ENCODE measurements at places on chromosomes 6 and 20.
A peak's percentile ranks its signal among the peaks of the same experiment; 100 is the strongest.

GRCh38 chr6:6569811-6570164 lies 18.7 kb upstream of the LY86 start:
- DNase-seq, result no peak

DNA sequence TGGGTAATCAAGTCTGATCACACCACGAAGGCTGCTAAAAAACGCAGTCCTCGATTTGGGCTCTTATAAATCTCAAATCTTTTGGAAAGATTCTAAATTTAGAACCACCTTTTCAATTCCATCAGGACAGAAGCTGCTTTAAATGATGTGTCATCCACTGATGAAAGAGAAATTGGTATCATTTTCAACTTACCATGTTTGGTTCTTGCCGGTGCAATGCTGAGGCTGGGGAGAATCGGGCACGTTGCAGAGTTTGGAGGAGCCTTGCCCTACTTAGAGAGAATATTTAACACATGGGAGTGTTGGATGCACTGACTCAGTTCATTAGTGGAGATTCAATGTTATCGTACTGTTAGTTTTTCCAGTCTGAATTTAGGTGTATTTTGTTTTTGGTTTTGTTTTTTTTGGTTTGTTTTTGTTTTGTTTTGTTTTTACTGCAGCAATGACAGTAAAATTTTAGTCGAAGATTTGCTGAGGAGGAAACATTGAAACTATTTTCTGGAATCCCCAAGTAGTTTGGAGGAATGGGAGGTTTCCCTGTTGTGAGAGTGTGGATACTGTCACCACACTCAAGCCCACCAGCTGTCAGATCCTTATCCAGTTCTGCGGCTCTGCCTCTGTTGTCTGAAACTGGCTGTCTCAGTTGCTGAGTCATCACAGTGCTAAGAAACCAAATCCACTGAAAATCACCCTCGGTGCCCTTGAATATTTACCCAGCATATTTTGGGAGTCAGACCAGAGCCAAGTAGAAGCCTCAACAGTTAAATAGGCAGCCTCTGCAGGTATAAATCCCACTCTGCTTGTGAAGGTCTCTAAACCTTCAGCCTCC lies 497.0 kb downstream of the BTBD3 start:
- DNase-seq, result no peak

DNA sequence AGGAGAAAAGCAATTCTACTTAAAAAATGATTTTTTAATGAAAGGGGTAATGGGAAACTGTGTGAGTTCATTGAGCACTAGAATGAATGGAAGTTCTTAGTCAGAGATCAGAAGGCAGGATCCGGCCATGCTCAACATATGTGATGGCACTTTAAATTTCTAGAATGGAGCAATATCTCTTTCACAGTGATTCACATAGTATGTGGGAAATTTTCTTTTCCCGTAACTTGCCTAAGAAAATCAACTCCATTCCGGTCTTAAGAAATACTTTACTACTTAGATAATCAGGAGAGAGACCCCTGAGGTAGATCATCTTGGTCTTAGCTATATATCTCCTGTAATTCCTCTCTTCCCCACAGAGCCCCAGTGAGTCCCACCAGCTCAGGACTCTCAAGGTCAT lies 131.8 kb downstream of the SCML4 start:
- no peak for DNase-seq

DNA sequence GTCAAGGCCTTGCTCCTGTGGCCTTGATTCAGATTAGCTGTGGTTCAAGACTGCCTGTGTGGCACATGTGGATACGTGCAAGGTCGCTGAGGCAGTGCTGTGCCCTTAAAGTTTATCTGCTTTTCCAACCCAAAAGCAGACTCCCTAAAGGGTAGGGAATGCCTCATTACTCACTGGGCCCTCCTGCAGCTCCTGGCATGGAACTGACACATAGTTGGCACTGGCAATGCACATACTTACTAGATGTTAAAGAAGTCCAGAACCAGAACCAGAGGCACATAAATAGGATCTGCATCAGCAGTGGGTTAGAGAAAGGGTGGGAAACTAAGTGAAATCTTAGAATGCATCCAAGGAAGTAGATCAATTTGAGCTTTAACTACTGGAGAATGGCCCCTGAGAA lies 90.6 kb upstream of the MLN start:
- DNase-seq, result no peak

GRCh38 chr20:21074605-21075336 lies 31.4 kb downstream of the LINC00237 start:
- peak; percentile 13 for DNase-seq

GRCh38 chr20:9609887-9610502 lies 95.6 kb downstream of the LAMP5 start:
- DNase-seq, result peak; percentile 39

DNA sequence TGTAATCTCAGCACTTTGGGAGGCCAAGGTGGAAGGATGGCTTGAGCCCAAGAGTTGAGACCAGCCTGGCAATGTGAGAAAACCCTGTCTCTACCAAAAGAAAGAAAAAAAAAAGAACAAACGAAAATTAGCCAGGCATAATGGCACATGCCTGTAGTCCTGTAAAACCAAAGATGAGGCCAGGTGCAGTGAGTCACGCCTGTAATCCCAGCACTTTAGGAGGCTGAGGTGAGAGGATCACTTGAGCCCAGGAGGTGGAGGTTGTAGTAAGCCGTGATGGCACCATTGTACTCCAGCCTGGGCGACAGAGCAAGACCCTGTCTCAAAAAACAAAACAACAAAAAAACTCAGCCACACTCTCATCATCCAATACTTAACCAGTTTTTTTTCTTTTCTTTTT lies 32.5 kb upstream of the KIF3B start:
- no peak for DNase-seq

DNA sequence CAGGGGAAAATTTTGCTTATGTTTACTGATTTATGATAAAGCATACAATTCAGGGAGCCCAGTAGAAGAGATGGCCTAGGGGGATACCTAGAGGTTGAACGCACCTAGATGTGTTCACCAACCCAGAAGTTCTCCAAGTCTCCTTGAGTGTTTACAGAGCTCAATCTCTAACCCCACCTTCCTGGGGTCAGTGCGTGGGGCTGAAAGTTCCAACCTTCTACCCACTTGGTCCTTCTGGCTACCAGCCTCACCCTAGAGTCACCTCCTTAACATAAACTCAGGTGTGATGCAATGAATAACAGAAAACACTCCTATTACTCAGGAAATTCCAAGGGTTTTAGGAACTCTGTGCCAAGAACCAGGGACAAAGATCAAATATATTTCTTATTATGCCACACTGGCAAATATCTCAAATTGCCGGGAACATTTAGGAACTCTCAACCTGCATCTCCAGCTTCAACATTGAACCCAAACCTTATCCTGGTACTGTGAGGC lies 26.4 kb downstream of the AFG1L start:
- DNase-seq, result no peak

DNA sequence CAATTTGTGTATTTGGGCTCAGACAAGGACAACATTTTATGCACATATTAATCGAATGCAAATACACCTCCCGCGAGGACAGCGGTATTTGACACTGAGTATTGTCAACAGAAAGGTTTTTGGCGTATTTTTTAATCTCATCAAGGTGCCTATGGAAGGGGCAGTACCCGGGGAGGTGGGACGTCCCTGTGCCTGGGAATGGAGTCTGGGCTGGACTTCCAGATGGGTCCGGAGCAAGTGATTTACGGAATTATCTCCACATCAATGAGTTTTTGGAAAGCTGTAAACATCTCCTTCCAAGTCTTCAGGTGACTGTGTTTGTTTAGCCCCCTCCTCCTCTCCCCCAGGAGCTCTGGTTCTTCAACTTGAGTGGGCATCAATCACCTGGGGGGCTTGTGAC lies 39.8 kb downstream of the PRR18 start:
- DNase-seq, result no peak

GRCh38 chr20:37406010-37406998 lies 60.4 kb downstream of the SRC start:
- DNase-seq, result peak; percentile 57

GRCh38 chr6:169701311-169701953 lies 397 bp downstream of the WDR27 start:
- no peak for DNase-seq

- no peak for DNase-seq
These were observed 14.5 kb downstream of the FERMT1 start for GRCh38 chr20:6108330-6108729.

DNA sequence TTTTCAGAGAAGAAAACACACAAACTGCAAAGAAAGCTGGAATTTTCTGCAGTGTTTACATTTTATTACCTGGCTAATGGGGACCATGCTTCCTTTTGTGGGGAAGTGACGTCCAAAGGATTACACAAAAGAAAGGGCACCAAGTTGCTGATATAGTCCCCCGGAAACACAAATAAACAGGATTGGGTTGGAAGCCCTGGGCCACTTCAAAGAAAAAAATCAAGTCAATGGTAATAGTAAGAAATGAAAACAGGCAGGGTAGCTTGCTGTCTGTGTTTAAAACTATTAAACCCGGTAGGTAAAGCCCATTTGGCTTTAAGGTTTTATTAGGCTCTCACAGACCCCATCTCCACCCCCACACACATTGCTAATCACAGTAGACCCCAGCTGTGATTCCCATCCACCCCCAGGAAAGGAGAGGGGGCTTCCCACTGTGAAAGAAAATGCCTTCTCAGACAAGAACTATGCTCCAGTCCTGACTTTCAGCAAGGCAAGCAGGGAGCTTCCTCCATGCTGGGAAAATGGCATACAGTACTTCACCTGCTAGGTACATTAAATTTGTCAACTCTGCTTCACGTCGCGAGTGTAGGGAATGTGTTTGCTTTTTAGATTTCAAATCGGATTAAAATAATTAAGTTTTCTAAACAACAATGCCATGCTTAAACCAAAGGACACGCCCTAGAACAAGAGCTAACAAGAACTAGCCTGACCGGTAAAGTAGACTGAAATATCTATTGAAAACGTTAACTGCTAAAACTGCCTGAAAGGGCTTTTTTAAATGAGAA lies 1.1 kb downstream of the PERP start:
- DNase-seq, result no peak

DNA sequence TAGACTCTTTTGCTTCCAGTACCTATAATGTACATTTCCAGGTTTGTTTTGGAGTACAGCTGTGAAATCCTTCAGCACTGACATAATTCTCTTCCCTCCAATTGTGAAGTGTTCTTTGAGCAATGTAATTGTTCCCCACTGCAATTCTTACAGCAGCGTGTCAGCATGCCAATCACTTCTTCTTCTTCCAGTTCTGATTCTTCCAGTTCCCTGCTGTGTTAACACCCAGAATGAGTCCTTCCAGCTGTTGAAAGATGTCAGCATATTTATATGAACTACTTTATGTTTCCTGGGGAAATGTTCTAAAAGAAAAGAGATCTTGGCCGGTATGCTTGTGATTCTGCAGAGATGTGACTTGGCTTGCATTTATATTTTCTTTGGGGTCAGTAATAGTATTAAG lies 213.9 kb downstream of the UNC5CL start:
- no peak for DNase-seq

- DNase-seq, result no peak
These were observed 35.7 kb downstream of the KCNB1 start for GRCh38 chr20:49446808-49447207.

DNA sequence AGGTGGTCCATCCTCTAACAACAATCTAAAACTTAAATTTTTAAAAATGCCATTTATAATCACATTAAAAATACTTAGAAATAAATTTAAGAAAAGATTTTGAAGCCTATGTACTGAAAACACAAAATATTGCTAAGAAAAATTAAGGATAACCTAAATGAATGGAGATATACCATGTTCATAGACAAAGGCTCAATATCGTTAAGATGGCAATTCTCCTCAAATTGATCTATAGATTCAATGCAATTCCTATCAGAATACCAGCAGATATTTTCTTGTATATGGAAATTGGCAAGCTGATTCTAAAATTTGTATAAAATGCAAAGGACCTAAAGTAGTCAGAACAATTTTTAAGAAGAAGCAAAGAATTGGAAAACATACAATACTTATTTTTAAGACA lies 19.7 kb upstream of the UST start:
- no peak for DNase-seq

- peak; percentile 52 for DNase-seq
These were observed 46.3 kb downstream of the GOPC start for GRCh38 chr6:117555882-117556498.

- DNase-seq, result no peak
These were observed 183.4 kb upstream of the AKAP12 start for GRCh38 chr6:151056230-151056907.

GRCh38 chr6:113696960-113697359 lies 160.2 kb upstream of the MARCKS start:
- DNase-seq, result no peak

Data from NCI-H2029 (cell line).